ENCODE measurements at places on chromosomes 12 and 14.

- DNase-seq = no peak
Observed at GRCh38 chr12:24668563-24668962, 280.3 kb downstream of the BCAT1 start.

GRCh38 chr12:14989790-14990189 is 16.9 kb downstream of the PDE6H start:
- no peak for DNase-seq

GRCh38 chr14:56664811-56665421 is 85.3 kb downstream of the TMEM260 start:
- no peak for DNase-seq

DNA sequence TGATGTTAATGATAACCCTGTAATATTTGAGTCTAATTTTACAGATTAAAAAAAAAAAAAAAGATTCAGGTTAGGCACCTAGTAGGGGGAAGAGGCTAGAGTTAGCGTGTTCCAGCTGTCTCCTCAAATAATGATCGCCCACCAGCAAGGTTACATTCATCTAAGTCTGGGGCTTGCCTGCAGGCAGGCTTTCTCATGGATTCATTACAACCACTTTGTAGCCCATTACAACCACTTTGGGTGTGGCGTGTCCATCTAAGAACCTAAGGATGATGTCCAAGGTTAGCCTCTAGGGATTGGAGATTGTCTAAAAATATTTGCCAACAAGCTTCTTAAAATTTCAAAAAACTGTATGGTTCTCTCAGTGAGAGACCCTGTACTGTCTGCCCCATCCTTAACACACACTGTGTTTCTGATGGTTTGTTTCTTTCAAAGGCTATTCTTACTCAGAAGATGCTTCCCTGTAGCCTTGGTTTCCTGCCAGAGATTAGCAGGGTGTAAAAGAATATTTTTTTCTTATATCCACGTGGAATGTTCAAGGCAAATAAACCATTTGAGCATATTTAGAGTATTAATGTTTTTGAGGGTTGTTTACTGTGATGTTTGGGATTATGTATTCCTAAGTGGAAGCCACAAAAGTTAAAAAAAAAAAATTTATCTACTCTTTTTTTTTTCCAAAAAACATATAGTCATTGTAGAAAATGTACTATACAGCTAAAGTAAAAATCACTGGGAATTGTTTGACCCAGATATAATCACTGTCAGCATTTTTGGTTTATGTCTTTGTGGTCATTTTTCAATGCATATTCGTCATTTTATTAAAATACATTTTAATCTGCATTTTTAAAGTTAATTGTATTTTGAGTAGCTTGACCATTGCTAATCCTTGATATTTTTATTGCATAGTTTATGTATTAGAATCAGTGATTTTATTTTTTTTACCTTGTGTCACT is 1.7 kb downstream of the DYNC1H1 start:
- DNase-seq = no peak

DNA sequence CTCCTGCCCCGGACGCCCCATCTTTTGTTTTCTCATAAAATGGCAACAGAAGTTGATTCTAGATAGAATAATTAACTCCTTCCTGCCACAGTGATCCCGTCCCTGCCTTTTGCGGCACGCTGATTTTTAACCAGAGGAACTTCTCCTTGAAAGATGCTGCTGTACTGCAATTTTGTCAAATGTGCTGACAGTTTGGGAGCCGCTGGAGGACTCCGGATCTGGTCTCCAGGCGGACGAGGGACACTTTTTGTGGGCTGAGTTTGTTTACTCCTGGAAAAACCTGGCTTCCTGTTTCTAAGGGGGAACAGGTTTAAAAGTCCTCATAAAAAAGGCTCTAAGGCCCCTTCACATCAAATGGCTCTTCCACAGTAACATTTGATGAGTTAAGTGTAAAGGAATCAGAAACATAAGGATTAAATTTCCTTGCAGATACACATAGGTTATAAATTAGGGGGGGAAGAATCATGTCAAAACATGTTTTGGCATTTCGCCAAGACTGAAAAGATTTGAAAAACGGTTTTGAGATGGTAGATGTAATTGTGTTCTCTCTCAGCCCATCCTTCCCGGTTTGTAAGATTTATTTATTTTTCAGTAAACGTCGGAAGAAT is 15.5 kb downstream of the FZD10 start:
- no peak for DNase-seq

GRCh38 chr14:57326253-57326652 is 57.5 kb downstream of the AP5M1 start:
- DNase-seq = no peak

- no peak for DNase-seq
Observed at GRCh38 chr12:51662728-51663154, 71.7 kb downstream of the SCN8A start.

- peak; percentile 37 for DNase-seq
Observed at GRCh38 chr12:49061157-49061650, 610 bp upstream of the KMT2D start.

- peak; percentile 36 for DNase-seq
Observed at GRCh38 chr12:123115409-123116121, 35.3 kb downstream of the PITPNM2 start.

DNA sequence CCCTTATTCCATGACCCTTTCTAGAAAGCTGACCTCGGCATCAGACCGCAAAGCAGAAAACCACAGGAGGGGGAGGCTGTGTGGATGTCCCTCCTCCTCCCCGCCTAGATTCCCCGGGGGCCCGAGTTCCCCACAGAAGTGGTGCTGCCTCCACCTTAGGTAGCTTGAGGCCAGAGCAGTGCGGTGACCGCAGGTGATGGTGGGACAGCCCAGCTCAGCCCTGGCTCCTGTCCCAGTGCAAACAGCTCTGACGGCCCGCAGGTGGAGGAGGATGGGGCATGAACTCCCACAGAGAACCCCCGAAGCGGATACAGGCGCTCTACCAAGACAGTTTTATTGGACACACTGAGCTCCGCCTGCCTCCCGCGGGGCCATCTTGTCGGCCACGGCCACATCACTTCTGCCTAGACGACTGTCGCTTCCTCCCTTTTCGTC is 19.5 kb downstream of the ARL6IP4 start:
- DNase-seq = no peak

- no peak for DNase-seq
Observed at GRCh38 chr12:32788405-32788804, 32.7 kb upstream of the YARS2 start.

DNA sequence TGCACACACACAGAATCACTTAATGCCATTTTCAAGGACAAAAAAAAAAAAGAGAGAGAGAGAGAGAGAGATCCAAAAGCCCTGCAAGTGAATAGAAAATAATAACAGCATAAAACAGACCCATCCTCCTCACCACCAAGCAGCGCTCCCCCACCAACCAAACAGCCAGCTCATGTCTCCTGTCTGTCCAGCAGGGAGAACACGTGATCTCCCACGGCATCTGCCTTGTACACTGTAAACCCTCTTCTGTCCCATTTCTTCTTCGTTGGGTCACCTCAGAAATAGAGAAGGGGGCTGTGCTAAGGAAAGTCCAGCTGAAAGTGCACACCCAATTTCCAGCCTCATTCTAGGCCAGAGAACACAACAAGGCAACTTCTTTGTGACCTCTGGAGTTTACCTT is 222.5 kb downstream of the EXOC5 start:
- DNase-seq = no peak

DNA sequence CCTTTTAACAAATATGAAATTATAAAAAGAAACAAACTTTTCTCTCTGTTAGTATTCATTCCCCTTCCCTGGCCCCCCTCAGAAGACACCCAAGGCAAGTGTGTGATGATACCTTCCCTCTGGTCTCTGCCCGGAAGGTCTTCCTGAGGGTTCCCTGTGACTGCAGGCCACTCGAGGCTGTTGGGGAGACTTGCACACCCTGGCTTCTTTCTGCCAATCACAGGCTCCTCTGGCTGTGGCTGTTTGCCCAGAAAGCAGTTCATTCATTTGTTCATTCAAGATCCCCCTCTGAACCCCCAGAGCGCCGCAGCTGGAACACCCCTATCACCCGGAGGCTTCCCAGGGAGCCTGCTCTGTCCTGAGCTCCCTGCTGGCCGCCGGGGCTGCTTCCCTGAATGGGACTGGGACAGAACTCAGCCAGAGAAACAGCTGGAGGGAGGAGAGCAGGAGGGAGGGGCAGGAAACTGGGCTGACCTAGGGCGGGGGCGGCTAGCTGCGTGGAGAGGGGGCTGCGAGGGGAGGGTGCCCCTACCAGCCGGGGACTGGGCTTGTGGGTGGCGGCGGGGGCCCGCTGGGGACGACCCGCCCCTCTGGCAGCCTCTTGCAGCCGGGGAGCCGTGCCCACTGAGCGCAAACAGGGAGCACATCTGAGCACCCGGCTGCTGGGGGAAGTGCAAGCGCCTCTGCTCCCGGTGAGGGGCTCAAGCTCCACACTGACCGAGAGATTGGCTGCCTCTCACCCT is at the start of gene CMKLR1:
CMKLR1 (minus strand) TSS at position 397 of the 743 bp plus-strand sequence. CDS start 45,720 bp downstream, outside the sequence.
- no peak for DNase-seq
